ENCODE measurements at places on chromosomes 11 and 22.

DNA sequence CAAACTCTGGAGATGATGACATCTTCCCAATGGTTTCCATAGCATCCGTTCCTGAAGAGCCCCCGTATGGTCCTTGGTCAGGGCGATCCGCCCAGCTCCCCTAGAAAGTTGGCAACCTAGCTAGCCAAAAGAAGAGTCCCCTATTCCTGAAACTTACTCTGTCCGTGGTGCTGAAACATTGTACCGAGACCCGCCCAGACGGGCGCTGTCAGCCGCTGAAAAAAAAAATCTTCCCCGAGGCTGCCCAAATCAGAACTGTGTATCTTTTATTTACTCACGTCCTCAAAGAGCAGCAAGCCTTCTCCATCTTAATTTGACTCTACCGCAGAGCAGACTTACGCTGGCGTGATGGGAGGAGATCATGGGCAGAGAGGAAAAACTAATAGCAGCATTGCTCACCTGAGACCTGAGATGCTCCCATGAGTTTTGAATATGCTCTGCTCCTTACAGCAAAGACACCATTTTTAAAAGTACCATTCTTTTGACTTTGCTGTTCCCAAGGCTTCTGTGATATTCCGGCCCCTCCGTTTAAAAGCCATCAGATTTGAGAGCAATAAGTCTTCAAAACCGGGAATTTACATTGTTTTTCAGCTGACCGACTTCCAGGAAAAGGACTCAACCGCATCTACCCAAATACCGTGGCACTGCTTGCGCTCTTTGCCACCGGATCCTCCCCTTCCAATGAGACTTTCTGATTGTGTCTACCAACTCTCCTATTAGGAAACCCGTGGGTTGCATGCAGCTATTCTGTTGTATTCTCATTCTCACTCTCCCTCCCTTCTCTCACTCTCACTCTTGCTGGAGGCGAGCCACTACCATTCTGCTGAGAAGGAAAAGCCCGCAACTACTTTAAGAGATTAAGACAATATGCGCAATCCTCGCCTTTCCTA is at the start of gene SLC17A6:
SLC17A6 (plus strand) TSS at position 786 of the 890 bp plus-strand sequence. CDS start 153 bp downstream, outside the sequence.
- no peak for DNase-seq

- DNase-seq, result no peak
Observed at GRCh38 chr11:128732471-128733277, 38.8 kb downstream of the FLI1 start.

DNA sequence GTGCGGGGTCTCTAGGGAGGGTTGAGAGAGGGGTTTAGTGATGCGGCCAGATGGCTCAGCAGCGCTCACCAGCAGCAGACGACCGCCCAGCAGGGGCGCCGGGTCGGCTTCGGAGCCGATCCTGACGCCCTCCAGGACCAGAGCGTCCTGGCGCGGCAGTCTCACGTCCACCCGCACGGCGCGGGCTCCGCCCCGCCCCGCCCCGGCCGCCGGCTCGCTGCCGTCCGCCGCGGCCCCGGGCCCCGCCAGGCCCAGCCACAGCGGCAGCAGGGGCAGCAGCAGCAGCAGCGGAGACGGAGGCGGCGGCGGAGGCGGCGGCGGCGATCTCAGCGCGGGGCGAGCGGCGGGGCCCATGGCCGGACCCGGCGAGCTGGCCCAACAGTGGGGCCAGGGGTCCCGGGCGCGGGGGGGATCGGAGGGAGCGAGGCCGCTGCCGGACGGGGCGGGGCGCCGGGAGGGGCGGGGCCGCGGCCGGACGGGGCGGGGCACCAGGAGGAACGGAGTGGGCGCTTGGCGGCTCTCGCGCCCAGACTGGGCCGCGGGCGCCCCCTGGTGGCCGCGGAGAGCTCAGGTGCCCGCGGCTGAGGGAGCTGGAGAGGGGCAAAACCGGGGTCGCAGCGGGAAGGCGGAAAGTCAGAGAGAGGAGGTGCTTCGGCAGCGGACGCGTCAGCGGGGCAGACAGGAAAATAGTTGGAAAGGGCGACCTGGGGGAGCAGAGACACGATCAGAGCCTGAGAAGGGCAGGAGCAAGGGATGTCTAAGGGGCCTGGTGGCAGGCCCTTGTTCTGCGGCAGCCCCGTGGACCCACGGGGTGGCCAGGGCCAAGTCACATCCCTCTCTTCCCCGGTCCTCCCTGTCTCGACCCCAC is at the start of gene RNF215:
RNF215 (minus strand) TSS at position 452 of the 868 bp plus-strand sequence; CDS start at position 354, 98 bp downstream.
- DNase-seq, result peak; percentile 80

DNA sequence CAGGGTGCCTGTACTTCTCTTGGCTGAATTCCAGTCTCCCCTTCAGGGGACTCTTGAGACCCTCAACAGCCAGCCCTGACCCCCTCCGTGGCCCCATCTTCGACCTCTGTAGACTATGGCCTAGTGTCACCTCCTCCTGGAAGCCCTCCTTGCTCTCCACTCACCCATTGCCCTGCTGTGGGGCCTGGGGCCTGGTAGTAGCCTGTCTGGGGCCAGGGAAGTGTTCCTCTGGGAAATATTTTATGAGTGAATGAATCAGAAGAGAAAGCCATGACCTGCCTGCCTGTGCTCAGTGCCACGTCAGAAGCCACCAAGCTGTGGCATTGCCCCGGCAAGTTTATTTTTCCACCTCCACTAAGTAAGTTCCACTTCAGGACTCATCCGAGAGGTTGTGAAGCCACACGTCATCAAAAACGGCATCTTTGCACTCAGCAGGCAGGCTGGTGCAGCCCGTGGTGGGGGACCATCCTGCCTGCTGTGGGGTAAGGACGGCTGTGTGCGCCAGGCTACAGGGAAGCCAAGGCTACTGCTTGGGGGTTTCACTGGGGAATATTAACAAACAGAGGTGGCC is 59.6 kb upstream of the PPARA start:
- no peak for DNase-seq

DNA sequence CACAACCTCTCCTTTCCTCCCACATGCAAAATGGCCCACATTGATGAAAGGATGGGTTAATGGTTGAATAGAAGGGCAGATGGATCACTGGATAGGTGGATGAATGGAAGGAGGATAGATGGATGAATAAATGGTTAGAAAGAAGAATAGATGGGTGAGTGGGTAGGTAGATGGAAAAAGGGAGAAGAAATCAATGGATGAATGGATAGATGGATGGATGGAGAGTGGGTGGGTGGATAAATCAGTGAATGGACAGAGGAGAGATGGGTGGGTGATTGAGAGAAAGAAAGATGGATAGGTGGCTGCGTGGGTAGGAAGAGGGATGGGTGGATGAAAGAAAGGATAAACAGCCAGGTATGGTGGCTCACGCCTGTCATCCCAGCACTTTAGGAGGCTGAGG is 1.2 kb downstream of the SEC14L3 start:
- DNase-seq, result no peak

DNA sequence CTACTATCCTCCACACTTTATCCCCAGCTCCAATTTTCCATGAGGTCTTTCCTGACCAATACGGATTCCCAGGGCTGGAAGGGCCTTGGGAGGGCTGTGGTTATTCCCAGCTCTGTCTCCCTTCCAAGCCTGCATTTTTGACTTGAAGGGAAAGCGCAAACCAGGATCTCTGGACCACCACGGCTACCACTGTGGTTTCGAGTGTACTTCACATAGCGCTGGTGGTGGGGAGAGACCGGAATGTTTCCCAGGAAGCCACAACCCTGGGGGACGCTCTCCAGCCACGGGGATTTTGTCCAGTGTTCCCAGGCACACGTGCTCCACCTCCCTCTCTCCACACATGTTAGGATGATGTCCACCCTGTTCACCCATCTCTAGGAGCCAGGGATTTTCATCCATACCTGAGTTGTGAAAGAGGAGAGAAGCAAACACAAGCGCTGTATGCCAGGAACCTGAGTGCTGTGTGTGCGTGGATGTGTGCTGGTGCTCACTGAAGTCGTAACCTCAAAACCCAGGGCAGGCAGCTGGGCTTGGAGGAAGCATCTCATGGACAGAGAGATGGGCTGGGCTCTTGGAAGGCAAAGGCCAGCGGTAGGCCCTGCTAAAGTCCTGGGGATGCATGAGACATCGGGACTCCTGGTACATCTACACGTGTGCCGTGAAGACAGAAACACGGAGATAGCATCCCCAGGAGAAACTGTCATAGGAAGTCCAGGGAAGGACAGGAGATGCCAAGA is 1.3 kb upstream of the NPTXR start:
- DNase-seq, result no peak

DNA sequence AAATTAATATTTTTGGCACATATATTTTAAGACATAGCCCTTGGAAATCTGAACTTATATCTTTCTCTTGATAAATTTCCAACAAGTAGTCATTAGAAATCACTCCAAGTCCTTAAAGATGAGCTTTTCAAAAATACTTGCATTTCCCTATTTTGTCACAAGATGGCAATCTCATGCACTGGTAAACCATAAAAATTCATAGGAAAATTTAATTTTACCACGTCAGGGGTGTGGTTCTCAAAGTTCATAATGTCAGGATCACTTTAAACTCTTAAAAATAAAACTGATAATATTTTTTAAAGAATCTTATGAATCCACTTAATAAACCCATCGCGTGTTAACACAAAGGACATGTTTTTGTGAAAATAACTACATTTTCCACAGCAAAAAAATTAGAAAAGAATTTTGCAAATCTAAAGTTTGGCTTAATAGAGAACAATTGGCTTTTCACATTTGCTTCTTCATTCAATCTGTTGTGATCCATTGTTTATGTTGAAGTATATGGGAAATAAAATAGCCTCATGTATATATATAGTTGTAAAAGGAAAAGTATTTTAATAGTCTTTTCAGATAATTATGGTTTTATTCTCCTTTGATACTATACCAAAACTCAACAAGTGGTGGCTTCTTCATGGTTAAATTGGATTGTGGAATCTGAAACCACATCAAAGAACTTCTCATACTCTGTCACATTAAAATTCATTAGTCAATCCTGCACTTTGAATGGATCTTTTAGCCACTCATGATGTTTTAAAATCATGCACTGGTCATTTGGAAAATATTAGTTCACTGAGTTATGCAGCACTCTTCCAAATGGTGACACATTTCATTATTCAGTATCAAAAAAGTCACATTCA is 169.1 kb downstream of the CADM1 start:
- DNase-seq, result no peak

- no peak for DNase-seq
Observed at GRCh38 chr11:36013950-36014897, 70.4 kb downstream of the LDLRAD3 start.

GRCh38 chr11:123407130-123407995 is 22.7 kb upstream of the GRAMD1B start:
- peak; percentile 60 for DNase-seq

Data from activated CD8-positive, alpha-beta memory T cell treated with anti-CD3 and anti-CD28 coated beads, Interleukin-2, amount 50 U/mL, for 4 hours (primary cell).